A549 treated with DMSO at 1 μM for 4 hours (cell line): ENCODE measurements at places on chromosomes 7 and 10. TPM values are rescaled to one million over a fixed set of nuclear protein-coding genes. Genes with fewer than 3 reads are reported as not detected.

SMKR1 gene
- total RNA-seq, result 11.2 to 14.5 TPM (median 12.8 TPM) in 5 replicates

ANKRD61 gene
- total RNA-seq, result 0.50 to 0.99 TPM (median 0.78 TPM) in 5 replicates

CEP55 gene
- total RNA-seq, result 56.8 to 76.0 TPM (median 71.2 TPM) in 5 replicates

FKBP6 gene
- not detected in 5 replicates for total RNA-seq

VSTM4 gene
- total RNA-seq, result 0.27 to 0.62 TPM (median 0.48 TPM) in 5 replicates
